NCI-H2227 treated with DMSO at 0.1 percent for 48 hours (cell line): ENCODE measurements at places on chromosomes 2 and 18.

- DNase-seq = no peak
Measured at GRCh38 chr2:69469784-69470183, 32.5 kb upstream of the NFU1 start.

- peak; percentile 19 for DNase-seq
Measured at GRCh38 chr2:62787386-62787785, 81.9 kb downstream of the EHBP1 start.

- DNase-seq = no peak
Measured at GRCh38 chr2:16258350-16258749, 318.0 kb downstream of the MYCN start.

DNA sequence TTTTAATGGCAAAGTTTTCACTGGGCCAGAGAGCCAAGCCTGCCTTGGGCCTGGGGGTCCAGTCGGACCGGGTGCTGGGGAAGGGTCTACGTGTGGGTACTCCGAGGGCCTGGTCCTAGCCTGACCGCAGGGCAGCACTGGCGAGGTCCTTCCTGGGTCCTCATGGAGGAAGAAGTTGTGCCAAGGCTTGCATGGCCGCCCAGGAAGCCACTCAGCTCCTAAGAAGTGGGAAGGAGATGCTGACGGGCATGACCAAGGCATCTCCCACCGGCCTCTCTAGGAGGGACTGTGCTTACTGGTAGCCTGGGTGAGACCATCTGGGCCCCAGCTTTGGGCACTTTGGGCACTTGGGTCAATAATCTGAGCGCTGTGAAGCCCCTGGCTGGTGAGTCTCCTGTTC, 22.6 kb downstream of the CIB4 start:
- DNase-seq = no peak

- no peak for DNase-seq
Measured at GRCh38 chr2:45089554-45090261, 80.5 kb upstream of the SIX2 start.

DNA sequence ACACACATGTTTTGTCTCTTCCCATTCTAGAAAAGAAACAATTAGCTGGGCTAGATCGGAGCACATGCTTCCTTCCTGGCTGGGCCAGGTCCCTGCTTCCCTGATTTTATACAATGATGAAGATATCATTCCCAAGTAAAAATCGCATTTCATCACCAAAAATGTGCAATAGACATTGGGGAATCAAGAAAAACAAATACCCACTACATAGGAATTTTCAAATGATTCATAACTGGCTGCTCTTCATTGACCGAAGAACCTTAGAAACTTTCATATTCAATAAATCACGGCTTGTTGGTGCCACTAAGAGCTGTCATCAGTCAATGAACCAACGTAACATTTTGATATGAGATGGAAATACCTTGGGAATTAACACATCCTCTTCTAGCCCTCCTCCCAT, 373.6 kb upstream of the TRIB2 start:
- DNase-seq = no peak

DNA sequence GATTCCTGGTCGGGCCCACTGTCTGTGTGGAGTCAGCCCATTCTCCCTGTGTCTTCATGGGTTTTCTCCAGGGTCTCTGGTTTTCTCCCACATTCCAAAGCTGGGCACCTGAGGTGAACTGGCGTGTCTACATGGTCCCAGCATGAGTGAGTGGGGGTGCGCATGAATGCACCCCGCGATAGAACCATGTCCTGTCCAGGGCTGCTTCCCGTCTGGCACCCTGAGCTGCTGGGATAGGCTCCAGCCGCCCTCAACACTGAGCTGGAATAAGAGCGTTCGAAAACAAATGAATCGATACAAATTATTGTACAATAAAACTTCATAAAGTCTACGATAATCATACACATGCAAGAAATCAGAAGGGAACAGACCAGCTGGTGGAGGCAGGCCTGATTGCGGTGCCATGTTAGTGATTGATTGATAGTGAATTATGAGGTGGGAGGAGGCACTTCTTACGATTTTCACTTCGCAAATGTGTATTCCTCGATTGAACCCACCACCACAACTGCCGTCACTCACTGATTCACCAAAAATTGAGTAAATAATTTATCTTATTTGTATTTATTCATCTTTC, 186.6 kb downstream of the MGAT5 start:
- DNase-seq = no peak

GRCh38 chr2:48738806-48739205, 16.7 kb downstream of the LHCGR start:
- no peak for DNase-seq

- DNase-seq = no peak
Measured at GRCh38 chr2:19480673-19481072, 122.2 kb upstream of the OSR1 start.

DNA sequence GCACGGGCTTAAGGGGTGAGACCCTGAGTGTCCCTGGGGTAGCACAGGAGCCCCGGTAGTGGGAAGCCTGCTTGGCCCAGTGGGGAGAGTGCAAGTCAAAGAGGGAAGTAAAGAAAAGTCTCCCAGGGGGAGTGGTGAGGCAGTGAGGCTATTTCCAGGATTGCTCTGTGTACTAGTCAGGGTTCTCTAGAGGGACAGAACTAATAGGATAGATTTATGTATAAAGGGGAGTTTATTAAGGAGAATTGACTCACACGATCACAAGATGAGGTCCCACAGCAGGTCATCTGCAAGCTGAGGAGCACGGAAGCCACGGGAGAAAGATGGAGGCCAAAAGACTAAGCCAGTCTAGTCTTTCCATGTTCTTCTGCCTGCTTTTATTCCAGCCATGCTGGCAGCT, 45.5 kb downstream of the CMPK2 start:
- no peak for DNase-seq
